Amygdala (tissue), 56 donors: ENCODE measurements at places on chromosomes 13 and 19.
A peak's percentile ranks its signal among the peaks of the same experiment; 100 is the strongest.

DNA sequence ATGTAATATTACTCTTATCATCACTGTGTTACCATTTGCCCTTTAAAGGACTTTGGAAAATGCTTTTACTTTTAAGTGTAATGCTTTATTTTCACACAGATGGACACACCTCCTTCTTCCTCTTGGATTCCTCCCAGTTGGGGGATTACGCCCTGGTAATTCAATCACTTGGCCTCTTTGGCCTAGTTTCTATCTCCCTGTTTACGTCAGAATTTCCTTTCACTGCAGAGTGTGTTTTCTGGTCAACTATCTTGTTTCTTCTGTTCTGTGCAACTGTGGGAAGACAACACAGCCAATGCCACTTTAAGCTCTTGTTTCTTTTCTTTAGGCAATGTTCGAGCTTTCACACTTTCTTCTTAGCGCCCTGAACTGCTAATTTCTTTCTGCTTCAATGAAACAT, 257.3 kb upstream of the MAB21L1 start:
- no peak for DNase-seq

GRCh38 chr19:49255674-49256073, 69.3 kb downstream of the SLC6A16 start:
- no peak for DNase-seq

- DNase-seq: peak; percentile 84
Observed at GRCh38 chr19:35107545-35107944, 8.1 kb upstream of the FXYD3 start.

DNA sequence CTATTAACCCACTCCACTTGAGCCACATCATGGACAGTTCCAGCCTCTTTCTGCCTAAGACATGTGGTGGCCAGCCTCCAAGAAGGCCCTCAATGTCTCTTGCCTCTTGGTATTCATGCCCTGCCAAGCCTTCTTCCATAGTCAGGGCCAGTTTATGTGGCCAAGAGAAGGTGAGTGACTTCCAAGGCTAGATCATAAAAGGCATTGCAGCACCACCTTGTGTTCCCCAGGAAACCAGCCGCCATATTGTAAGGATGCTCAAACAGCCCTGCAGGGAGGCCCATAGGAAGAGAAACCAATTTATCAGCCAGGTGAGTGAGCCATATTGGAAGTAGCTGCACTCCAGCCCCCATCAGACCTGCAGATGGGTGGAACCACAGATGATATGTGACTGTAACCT, 12.3 kb upstream of the DNMT1 start:
- DNase-seq: no peak

GRCh38 chr13:47334173-47334572, 437.3 kb upstream of the HTR2A start:
- no peak for DNase-seq

DNA sequence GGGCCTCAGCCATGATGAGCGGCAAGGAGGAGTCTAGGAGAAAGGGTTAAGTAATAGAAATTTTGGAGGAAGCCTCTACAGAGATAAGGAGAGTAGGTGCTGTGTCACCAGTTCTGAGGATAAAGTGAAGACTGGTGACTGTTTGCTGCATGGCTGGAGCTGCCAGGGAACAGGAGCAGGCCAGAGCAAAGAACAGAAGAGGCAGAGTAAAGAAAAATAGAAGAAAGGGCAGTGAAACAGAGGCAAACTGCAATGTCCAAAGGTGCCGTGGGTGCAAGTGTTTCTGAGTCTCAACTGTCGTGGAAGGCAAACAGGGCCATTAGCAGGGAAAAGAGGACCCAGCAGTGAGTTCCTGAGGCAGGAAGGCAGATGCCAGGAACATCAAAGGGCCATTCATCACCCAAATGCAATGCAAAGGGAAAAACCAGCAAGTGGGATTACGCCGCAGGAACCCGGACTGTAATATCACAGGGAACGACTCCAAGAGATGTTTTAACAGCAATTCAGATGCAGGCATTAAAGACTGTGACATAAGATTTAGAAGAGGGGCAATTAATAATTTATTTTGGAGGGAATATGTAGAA, 318.3 kb downstream of the FOXO1 start:
- DNase-seq: no peak

- DNase-seq: no peak
Observed at GRCh38 chr19:4859697-4860096, 7.8 kb downstream of the PLIN3 start.

DNA sequence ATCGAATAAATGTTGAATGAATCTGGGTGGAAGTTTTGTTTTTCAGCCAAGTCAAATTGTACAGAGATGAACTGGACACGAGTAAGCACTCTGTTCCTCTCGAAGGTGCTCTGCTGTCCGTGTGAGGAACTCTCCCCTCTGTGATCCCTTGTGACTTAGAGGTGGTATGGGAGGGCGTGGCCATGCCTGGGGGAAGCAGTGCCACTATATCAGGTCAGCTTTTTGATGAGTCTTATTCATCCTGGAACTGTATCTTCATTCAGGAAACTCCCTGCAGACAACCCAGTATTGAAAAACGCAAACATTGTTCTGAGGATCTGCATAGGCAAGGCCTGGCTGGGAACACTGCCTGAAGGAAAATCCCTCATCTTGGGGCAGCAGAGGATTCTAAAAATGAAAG, 45.7 kb upstream of the FLT1 start:
- DNase-seq: no peak

- DNase-seq: no peak
Observed at GRCh38 chr13:23909606-23910005, 12.3 kb upstream of the C1QTNF9B start.

- no peak for DNase-seq
Observed at GRCh38 chr13:98930151-98930591, 47.7 kb downstream of the DOCK9 start.

DNA sequence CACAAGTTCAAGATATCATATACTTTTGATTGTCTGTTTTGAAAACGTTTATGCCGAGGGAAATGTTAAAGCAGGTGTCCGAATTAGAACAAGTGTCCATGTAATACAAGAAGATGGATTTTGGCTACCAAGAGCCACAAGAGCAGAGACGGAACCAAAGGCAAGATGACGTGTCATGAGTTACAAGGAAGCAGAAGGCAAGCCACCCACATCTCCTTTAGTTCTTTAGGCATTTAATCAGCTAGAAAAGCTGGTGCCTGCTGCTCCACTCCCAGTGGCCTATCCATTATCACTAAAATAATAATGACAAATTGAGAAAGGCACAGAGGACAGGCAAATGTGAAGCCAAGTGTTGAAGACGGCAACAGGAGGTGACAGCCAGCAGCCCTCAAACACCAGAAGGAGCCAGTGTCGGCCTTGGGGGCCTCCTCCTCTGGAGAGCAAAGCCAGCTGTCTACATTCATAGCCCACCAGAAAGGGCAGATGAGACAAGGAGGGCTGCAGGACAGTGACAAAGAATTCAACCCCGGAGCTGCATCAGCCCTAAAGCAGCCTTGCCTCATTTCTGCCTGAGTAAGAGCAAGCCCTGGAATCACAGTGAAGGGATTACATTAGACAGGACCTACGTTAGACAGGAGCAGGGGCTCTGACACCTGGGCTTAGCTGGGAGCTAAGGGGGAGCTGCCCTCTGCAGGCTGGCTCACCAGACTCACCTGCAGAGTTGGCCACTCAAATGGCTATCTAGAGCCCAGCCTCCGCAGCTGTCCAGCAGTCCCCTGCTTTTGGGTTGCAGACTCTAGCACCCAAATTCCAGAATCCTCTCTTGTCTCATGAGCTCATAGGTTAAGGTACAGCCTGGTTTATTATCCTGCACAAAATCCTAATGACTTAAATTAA, 569.9 kb downstream of the UQCRFS1 start:
- DNase-seq: no peak

DNA sequence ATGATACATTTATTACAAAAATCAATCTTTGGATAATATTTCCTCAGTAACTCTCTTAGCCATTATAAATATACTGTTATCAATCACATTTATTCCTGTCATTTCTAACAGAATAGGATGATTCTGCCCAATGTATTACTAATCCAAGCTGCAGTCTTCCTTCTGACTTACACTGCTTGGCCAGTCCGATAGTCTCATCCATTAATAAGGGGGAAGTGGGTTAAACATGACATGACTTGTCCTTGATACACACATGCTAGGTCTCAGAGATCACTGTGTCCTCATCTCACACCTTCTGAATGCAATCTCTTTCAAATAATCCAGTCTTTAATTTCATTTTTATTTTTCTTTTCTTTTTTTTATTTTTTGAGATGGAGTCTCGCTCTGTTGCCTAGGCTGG, 18.8 kb downstream of the SACS start:
- DNase-seq: no peak

DNA sequence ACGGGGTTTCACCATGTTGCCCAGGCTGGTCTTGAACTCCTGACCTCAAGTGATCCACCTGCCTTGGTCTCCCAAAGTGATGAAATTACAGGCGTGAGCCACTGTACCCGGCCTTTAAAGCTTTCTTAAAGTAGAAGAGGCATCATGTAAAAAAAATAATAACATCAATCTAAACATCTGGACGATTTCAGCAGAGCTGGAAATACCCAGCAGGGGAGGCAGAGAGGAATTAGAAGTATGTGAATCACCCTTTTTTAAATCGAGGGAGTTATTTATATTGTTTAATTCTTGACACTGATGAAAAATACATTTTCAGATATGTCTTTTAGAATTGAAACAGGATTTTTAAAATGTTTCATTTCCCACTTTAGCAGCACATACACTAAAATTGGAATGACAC, 37.4 kb upstream of the MTIF3 start:
- DNase-seq: no peak

- DNase-seq: no peak
Observed at GRCh38 chr13:105670179-105670990, 865.1 kb downstream of the EFNB2 start.

- no peak for DNase-seq
Observed at GRCh38 chr19:40225440-40226305, 816 bp downstream of the CCNP start.

DNA sequence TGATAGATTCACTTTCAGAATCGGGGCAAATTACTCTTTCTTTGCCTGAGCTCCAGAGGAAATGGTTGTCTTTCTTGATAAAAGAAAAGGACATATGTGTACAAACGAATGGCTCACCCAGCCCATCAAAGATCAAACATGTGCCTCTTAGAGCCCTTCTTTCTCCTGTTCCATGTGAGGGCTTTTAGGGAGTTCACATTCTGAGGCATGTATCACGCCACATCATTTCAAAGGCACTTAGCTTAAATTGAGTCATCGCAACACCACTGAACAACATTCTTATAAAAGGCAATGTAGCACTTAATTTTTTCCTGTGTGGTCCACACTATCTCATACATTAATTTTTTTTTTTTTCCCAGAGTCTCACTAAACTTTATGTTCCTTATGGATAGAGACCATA, 521.0 kb downstream of the SUCLA2 start:
- DNase-seq: no peak

DNA sequence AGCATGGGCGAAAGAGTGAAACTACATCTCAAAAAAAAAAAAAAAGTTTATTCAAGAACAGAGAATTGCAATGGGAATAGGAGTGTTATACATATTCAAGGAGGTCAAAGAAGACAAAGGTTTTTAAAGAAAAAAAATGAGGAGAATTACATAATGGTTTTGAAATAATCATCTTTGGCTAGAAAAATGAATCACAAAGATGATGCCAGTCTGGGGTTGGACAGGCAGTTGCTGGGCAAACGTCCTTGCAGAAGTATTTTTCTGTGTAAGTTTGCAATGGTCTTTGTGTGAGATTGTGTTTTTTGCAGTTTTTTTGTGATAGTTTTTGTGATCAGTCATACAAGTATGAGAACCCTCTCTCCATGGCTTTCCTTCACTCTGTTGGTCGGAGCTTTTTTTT, 23.7 kb downstream of the LYPD3 start:
- no peak for DNase-seq
